ENCODE measurements at places on chromosomes 1 and 21. TPM values are rescaled to one million over a fixed set of nuclear protein-coding genes. Genes with fewer than 3 reads are reported as not detected.

DNA sequence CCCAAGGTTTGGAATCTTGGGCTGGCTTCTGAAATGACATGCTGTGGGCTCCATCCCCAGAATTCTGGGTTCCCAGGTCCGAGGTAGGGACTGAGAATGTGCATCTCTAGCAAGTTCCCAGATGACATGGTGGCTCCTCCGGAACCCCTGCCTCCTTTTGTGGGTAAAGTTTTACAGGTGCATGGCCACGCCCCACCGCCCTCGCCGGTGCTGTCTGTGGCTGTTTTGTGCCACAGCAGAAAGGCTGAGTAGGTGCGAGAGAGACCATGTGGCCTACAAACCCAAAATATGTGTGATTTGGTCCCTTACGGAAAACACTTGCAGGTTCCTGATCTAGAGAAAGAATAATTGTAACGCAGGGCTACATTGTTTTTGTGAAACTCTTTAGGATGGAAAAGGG, 30.9 kb downstream of the SKI start:
- DNase-seq, result no peak

DNA sequence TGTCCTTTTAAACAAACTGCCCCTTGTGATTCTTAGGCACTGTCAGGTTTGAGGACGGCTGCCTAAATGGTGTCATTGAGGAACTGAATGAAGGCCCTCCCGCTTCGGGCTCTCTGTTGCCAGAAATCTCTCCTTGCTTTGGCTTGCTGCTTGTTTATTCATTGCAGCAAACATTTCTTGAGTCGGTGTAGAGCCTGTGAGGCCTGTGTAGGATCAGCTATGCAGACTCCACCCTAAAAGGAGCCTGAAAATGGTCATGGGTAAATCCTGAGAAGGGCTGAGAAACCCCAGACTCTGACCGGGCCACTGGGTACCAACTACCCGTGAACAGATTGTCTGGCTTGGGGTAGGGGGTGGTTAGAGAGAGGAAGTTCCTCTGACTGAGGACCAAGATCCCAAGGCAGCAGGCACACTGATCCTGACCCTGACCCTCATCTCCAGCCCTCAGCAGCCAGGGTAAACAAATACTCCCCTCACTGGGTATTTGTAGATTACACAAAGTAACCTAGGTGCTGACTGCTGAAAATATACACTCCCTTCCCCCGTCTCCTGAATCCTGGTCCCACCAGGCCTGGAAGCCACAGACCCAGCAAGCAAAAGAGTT, 3.1 kb downstream of the IL6R start:
- DNase-seq, result no peak

DNA sequence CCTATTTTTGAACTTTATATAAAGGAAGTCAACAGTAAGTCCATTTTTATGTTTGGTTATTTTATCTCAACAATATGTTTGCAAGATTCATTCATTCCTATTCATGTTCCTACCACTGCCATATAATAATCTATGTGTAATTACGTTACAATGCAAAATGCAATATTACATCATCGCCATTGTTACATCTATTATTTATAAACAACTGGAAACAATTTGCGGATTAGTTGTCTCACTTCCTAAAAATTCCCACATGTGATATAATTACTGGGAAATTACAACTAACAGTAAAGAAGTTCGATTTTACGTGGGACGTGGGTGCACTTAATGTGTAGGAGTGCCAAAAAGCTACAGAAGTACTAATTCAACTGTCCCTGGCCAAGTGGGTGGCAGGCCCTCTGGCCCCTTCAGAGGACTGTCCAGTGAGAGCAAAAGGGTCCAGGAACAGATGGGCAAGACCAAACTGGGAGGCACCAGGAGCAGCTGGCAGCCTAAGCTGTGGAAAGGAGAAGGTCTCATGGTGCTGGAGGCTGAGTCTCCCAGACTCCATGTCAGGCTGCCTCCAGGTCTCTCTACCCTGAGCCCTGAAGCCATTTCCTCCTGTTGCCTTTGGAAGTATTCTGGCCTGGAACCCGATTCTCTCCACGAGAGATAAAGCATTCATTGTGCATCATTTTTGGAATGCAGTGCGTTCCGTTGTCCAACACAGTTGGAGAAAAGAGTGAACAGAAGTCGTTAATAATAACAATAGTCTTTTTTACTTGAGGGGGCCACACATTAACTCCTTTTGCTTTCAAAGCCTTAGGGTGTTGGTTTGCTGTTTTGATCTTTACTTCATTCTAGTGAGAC, 42.9 kb downstream of the TNNT2 start:
- no peak for DNase-seq

DNA sequence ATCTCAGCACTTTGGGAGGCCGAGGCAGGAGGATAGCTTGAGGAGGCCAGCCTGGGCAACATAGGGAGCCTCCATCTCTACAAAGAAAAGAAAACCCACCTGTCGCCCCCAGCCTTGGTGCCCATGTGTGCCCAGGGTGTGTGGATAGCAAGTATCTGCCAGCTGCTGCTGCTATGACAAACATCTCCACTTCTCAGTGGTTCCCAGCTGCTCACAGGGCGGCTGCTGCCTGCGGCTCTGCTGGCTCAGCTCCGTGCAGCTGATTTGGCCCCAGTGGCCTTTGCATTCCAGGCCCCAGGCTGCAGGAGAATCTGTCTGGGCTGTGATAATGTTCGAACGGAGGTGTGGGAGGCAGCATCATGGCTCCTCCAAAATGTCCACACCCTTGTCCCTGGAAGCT, 10.6 kb upstream of the TTC34 start:
- DNase-seq, result no peak

LRIG2 gene
- polyA plus RNA-seq, result 9.4 TPM

DNA sequence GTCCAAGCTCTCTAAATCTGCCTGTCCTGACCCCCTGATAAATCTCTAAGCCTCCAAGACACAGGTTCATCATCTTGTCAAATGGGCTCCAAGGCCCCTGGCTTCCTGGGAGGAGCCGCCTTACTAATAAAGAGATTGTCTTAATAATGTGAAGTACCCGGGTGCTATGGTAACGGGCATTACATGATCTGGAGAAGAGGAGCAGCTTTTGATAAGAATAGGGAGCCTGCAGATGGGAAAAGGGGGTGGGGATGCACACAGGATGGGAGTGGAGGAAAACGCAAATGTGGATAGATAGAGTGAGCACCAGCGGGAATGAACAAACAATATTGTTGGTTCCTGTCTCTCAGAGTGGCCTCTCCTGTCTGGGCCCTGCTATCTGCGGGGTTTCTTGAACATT, 11.9 kb upstream of the RXRG start:
- DNase-seq, result no peak

DNA sequence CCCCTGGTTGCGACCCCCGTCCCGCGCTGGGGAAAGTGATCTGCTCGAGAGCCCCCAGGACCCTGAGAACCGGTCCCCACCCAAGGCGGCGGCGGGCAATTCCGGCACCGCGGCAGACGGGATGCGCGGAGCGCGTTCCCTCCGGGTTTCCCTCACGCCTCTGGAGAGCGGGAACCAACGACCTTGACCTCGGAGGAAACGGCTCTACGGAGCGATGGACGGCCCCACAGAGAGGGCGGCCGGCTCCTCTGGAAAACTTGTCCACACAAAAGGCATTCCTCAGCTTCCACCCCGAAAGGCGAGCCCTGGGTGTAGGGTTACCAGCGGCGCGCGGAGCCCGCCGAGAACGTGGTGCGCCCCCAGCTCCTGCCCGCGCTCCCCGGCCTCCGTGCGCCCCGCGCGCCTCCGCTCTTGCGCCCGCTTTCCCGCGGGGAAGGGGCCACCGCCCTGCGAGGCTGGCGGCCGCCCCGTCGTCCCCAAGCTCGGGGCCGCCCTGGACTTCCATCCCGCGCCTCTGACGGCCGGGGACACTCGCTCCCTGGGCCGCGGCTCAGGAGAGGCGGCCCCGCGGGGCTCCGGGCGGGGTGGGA, 391 bp upstream of the KIAA1614 start:
- peak; percentile 45 for DNase-seq

GRCh38 chr1:47416319-47417169, 459 bp downstream of the FOXE3 start:
- no peak for DNase-seq

- DNase-seq, result peak; percentile 62
Measured at GRCh38 chr1:44594871-44595735, 79.2 kb downstream of the TMEM53 start.

DNA sequence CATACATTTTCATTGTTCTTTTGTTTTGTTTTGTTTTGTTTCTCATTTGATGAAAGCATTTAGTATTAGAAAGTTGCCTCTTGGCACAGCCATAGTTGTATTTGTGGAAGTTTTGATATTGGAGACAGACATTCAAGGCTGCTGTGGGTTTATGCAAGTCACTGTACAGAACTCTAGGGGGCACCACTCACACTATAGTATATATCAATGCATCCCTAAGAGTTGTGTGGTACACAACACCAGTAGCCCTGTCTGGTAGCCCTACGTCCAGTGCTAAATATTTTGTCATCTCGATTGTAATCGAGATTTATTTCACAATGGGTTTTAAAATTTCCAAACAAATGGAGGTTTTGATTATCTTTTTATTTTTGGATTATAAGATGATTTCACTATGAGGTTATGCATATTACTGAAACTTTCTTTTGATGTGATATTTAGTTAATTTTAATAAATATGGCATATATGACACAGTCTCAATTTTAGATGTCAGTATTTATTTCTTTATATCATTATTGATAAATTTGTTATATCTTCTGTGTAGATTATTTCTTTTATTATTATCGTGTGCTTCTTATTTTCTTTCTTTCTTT, 112.2 kb downstream of the NR5A2 start:
- no peak for DNase-seq
